Activated CD4-positive, CD25-positive, alpha-beta regulatory T cell treated with anti-CD3 and anti-CD28 coated beads, Interleukin-2, amount 50 U/mL, for 24 hours (primary cell): ENCODE measurements at places on chromosomes 16 and 17.

DNA sequence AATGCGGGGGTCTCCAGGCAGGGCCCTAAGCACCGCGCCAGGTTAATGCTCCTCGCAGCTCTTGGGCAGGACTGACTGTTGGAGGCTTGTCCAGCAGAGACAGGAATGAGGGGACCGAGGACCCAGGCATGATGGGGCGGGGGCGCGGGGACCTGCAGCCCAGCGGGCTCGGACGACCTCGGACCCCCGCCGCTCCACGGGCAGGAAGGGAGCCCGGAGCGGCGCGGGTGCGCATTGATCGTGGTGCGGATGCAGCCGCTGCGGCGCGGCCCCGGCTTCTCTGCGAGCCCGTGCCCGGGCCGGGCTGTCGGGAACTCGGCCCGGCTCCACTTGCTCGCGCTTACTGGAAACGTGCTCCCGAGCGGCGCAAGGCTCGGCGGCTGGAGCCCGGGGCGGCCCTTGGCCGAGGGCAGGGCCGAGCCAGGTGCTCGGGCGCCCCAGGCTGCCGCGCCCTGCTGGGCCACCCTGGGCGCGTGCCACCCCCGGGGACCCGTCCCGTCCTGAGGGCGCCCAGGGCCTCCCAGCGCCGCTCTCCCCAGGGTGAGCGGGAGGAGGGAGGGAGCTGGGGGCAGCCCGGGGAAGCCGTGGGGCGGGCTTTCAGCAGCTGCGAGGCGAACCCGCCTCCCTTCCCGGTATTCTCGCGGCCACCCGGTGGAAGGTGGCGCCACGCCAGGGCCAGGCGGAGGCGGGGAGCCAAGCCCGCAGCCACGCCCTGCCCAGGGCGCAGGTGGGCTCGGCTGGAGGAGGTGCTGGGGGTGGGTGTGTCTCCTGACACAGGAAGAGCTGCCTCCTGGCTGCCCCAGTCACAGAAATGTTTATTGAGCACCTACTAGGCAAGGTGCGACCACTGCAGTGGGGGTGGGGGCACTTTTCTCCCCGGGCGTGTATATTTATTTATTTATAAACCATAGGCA lies 45.9 kb downstream of the SOCS3 start:
- peak; percentile 58 for ATAC-seq

DNA sequence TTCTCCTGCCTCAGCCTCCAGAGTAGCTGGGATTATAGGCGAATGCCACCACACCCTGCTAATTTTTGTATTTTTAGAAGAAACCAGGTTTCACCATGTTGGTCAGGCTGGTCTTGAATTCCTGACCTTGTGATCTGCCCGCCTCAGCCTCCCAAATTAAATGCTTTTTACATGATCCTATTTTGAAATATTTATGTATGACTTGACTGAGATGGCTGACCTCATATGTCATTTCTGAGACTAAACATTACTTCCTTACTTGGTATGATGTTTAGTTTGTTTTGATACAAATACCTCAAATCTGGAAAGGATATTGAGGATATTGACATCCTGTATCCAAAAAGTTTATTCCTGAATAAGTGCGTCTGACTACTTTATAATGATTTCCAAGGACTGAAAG lies 11.9 kb downstream of the CALCOCO2 start:
- ATAC-seq: no peak

DNA sequence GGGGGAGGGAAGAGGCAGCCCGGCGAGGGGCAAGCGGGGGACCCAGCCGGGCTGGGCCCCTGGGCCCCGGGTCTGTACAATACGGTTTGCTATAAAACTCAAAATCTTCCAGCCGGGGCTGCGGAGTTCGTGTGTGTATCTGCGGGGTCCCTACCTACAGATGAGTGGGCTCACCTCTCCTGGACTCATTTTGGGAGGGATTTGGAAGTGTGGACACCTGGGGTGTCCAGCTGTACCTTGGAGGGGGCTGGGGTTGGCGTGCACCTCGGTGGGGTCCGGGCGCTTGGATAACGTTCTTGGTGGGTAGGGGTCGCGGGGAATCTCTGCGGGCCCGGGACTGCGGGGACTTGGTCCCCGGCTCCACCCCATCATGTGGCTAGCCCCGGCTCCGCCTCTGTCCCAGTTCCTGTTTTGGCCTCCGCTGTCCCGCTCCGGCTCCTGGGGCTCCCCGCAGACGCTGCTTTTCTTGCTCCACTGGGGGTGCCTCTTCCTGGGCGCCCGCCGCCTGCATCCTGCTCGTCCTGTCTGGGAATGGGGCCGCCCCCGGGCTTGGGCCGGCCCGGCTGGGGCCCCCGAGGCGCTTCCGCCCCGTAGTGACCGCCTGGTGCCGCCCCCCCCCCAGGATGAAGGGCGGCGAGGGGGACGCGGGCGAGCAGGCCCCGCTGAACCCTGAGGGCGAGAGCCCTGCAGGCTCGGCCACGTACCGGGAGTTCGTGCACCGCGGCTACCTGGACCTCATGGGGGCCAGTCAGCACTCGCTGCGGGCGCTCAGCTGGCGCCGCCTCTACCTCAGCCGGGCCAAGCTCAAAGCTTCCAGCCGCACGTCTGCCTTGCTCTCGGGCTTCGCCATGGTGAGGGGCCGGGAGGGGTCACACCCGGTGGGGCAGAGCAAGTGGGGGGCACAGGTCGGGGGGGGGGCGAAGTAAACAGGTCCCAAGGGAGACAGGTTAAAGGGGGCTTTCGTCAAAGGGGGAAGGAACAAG lies at the start of gene ORAI3:
TSS of gene ORAI3 (plus strand) at position 402 of the 983 bp plus-strand sequence. CDS start at position 624, 222 bp downstream.
- ATAC-seq: peak; percentile 55

DNA sequence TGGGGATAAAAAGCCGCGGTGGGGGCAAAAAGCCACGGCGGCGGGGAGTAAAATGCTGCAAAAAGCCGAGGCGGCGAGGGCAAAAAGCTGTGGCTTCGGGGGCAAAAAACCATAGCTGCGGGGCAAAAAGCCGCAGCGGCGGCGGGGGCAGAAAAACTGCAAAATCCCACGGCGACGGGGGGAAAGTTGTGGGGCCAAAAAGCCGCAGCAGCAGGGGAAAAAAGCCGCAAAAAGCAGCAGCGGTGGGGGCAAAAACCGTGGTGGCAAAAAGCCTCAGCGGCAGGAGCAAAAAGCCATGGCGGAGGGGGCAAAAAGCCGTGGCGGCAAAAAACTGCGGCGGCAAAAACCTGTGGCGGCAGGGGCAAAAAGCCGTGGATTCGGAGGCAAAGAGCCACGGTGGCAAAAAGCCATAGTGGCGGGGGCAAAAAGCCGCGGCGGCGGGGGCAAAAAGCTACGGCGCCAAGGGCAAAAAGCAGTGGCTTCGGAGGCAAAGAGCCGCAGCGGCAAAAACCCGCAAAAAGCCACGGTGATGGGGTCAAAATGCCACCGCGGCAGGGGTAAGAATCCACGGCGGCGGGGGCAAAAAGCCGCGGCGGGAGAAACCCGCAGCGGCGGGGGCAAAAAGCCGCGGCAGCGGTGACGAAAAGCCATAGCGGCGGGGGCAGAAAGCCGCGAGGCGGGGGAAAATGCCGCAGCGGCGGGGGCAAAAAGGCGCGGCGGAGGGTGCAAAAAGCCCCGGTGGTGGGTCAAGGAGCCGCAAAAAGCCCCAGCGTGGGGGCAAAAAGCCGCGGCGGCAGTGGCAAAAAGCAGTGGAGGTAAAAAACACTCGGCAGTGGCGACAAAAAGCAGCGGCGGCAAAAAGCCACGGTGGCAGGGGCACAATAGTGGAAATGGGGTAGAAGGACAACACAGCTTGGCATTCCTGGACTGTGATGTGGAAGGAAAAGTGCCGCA lies 192.8 kb downstream of the SHCBP1 start:
- no peak for ATAC-seq

- ATAC-seq: no peak
Observed at GRCh38 chr17:50170662-50171370, 5.0 kb downstream of the SGCA start.

- no peak for ATAC-seq
Observed at GRCh38 chr16:73527187-73527586, 479.3 kb upstream of the ZFHX3 start.

- ATAC-seq: no peak
Observed at GRCh38 chr17:77185137-77185536, 44.4 kb downstream of the SEC14L1 start.

DNA sequence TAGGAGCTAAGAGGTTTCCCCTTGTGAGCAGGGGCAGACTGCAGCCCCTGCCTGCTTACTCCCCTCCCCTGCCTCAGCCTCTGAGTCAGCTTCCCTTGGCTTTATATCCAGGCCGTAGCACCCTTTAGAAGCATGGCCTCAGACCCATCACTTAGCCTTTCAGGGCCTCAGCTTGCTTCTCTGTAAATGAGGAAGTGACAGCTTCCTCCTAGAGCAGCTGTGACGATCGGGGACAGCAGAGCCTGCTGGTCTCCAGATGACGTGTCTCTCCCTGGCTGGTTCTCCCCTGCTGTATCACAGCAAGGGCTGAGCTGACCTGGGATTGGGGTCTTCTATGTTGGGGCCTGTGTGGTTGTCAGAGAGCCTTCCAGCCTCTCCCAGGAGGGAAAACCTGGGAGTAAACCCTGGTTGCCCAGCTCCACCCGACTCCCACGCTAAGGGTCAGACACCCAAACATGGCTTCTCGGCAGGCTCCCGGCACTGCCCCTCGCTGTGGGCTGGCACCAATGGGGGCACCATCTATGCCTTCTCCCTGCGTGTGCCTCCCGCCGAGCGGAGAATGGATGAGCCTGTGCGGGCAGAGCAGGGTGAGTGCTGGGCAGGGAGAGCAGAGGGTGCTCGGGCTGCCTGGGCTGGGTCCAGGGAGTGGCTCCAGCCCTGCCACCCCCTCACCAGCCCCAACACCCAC lies 16.3 kb upstream of the MYO15B start:
- ATAC-seq: peak; percentile 59

DNA sequence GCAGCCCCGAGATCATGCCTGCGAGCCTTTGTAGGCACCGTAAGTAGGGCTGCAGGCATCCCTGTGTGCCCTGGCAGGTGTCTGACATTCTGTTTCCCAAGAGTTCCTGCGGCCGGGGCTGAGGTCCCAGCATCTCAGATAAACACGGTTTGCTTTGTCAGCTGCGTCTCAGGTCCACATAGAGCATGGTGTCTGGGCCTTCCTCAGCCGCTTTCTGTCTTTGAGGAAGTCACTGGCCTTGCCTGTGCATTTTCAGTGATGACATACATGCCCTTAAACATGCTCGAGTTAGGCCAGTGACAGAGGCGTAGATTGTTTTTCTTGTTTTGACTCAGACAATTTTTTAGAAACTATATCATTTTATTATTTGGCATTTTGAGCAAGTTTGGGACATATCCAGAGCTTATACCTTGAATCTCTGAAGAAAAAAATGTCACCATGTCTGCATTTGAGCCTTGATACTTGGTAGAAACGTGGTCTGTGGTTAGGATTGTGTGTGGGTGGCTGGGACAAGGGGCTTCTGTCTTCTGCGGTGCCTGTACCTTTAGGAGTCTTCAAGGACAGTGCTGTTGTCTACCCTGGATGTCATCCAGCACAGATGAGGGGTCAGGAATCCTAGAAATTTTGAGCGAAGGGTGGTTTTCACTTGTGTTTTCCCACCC lies 105.8 kb downstream of the SNX29 start:
- ATAC-seq: peak; percentile 12

DNA sequence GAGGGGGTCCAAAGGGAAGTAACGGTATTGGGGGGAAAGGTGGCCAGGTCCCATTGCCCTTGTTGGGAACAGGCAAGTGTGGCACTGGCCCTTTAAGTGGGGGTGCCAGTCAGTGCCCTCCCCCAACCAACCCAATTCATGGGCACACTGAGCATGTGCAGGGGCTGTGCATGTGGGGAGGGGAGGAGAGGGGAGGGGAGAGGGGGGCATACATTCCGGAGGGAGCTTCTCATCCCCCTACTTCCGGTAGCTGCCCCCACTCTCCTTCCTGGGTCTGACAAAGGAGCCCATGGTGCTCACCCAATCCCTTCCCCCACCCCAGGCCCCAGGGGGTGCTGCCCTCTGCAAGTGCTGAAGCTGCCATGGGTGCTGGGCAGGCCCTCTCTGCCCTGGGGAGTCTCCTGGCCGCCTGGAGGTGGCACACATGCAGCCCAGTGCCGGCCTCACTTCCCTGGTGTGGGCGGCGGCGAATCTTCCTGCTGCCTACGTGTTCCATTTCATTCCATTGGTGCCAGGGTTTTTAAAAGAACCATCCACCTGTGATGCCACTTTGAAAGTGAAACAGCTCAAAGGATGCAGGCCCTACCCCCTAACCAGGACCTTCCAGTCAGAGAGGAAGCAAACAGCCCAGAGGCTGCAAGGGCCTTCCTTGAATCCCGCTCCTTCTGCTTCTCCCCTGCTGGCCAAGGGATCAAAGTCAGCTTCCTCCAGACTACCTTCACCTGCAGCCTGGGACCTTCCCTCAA lies 11.0 kb downstream of the HEXIM2 start:
- ATAC-seq: peak; percentile 79

DNA sequence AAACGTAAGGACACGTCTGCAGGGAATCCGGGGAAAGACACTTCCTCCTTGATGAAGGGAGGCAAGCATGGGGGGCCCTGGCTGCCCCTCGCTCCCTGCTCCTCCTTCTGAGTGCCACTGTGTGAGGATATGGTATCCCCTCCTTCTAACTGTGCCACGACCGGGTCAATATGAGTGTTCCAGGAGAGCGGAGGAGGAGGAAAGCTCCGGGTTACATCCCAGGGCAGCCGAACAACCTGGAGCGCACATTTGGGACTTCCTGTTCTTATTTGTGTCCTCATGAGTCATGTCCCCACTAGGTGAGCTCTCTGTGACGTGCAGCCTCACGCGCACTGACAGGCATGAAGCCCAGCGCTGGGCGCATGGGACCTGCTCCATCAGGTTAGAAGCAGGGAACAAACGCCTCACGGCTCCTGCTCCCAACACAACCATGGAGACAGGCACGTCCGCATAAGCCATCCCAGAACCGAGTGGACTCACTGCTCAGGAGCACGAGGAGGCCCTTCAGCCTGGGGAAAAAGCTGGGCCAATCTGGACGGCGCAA lies 92.9 kb upstream of the DNAH17 start:
- ATAC-seq: no peak

GRCh38 chr16:49834531-49835151 lies 21.3 kb downstream of the ZNF423 start:
- ATAC-seq: no peak

GRCh38 chr16:52437277-52437670 lies 109.7 kb downstream of the TOX3 start:
- ATAC-seq: no peak

DNA sequence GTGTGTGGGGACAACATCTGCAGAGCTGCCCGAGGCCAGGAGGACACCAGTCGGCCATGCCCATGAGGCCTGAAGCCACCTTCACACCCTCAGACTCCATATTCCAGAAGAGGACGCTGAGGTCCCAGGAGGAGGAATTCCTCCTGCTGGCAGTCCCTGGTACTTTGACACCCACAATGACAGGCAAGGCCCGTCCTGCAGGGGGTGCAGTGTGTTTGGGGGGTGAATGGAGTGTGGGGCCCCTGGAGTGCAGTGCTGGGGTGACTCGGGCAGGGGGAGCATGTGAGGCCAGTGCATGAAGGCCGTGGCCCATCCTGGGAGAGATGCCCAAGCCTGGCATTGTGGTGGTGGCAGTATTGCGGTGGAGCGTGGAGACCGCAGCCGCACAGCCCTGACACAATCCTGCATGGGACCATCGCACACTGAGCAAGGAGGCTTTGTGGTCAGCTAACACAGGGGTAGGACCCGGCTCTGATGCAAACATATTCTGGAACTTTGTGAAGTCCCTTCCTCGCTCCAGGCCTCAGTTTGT lies 52.2 kb downstream of the ZDHHC7 start:
- ATAC-seq: no peak
